ENCODE measurements at places on chromosomes 2 and 18.

DNA sequence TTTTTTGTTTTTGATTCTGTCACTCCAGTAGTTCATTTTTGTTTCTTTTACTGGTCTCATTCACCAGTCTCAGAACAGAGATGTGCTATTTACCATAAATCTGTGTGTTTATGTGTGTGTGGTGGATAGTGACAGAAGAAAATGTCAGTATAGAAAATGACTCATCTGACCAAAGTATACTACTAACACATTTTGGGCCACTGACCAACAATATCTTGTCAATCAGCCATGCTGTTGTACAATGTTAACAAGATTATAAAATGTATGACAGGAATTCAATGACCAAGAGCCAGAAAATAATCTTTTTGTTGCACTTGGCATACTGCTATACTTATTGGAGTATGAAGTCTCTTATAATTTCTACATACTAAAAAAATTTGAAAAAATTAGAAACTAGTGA, 1081.4 kb upstream of the NRXN1 start:
- DNase-seq = no peak

GRCh38 chr2:9631878-9632700, 1.3 kb upstream of the YWHAQ start:
- DNase-seq = no peak

DNA sequence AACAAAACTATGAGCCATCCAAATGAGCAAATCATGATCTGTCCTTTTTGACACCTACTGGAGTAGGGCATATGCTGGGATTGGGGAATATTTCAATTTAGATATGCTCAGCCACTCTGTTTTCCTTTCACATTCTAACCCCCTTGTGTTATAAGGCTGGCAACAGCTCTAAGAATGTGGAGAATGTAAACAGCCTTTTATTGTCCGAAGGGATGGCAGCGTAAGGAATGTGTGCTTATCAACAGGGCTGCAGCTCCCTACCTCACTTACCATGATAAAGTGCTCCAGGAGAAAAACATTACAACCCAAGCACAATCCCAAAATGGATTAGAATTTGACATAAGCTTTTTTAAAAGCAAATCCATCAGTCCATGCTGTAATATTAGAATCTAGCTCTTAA, 2.2 kb downstream of the NXPH2 start:
- no peak for DNase-seq

DNA sequence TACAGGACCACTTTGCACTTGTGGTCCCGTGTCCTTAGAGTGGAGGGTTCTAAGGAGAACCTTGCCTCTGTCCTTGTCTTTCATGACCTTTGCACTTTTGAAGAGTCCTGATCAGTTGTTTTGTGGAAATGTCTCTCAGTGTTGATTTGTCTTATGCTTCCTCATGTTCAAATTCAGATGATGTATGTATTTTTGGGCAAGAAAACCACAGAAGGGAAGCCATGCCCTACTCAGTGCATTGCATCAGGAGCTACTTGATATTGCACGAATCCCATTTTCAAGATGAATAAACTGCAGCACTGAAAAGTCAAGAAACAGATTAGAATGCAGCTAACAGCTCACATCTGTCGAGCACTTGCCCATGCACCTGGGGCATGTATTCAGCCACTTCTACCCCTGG, 152.2 kb downstream of the INHBB start:
- no peak for DNase-seq

GRCh38 chr2:56132138-56132537, 51.7 kb upstream of the CCDC85A start:
- DNase-seq = no peak

- no peak for DNase-seq
These were observed 22.5 kb downstream of the CYRIA start for GRCh38 chr2:16643099-16643498.

- no peak for DNase-seq
These were observed 694.9 kb upstream of the KLHL29 start for GRCh38 chr2:22690096-22690495.

GRCh38 chr2:238761868-238762267, 86.0 kb upstream of the TWIST2 start:
- no peak for DNase-seq

DNA sequence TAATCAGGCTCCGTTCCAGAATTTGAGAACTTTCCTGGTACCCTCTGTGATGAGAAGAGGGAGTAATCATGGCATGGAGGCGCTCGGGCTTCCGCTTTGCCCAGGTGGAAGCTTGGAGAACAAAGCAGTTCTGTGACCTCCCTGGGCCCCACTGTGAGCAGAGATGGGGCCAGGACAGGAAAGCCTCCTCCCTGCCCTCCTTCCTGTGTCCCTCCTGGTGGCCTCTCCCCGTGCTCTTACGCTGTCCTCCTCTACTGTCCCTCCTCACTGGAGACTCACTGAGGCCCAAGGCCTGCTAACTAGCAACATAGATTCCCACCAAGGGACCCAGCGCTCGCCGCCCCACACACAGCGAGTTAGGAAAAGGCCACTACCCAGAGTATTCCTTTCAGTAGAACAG, 119.8 kb downstream of the MAPK4 start:
- no peak for DNase-seq

DNA sequence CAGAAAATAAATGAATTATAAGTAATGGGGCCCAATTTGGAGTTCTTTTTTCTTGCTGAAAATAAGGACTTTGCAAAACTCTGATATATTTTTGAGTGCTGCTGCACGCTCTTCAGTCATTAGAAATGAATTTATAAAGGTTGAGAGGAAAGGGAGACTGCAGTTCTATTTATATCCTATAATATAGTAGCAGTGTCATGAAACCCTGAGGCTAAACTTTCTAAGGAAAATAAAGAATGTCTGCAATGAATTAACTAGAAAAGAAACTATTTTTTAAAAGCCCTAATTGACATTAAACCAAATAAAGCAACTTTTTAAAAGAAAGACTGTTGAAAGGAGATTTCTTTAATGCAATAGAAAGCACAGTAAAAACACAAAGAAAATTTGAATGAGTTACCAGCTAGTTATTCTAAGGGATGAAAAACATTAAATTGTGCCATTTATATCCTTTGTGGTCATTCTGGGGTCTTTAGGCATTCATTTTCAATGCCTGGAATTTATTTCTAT, 1072.8 kb upstream of the TMEFF2 start:
- DNase-seq = no peak

DNA sequence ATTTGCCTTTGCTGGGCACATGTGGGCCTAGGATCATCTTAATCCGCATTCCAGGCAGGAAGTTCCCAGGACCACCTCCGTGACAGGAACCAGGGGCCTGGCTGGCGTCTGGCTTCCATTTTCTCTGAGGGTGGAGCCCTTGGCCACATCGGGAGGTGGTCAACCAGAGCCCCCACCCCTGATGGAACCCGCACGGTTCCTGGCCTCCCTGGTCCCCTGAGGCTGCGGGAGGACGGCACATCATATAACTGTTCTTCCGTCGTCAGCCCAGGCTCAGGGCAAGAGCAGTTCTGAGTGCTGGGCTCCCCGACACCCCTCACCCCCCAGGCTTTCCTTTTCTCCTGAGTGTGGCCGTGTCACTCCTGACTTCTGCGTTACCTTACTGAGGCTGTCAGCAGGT, 13.5 kb downstream of the ESPNL start:
- DNase-seq = no peak

DNA sequence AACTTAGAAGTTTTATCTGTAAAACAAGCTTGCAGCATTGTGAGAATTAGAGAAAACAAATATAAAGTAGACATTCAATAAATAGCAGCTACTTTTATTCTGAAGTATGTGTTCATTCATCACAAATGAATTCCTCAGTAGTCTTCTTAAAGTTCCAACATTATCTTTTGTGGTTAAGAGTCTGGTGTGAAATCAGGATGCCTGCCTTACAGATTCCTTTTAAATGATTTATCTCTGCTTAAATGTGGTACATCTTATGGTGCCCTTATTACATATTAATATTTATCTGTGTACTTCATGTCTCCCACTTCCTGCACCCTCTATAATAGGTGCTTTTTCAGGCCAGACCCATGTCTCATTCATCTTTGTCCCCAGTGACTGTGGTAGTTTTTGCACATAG, 595.0 kb downstream of the STK39 start:
- DNase-seq = no peak

DNA sequence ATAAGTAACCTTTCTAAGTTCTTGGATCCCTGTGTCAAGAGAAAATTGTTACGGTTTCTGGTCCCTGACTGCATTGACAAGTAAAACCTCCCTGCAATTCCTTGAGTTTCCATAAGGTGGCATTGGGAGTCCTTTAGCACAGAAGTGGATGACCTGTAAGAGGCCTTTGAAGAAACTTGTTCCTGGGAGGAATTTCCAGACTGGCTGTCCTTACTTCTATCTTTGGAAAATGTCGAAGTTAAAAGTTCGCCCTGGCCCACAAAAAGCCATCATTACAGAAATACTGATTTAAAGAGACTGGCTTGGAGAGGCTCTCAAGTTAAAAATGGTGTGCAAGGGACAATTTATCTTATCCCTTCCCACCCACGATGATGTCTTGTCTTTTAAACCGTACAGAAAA, 218.4 kb downstream of the CDH20 start:
- no peak for DNase-seq

DNA sequence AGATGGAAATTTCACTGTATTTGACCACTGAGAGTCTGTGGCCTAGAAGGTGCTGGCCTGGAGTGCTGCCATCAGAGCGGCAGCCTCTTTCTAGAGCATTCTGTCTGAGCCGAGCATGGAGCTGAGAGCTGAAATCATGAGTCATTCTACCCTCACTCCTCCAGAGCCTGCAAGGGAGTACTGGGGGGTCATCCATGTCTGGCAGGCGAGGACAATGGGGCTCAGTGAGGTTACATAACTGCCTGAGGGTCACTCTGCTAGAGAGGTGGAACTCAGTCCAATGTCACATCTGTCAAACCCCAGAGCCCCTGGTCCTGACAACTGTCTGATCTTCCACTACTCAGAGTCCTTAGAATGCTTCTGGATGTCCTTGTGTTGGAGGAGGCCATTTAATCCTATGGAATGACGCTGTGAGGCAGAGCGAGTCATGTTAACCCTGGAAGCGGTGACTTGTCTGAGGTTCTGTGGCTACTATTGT, 65.3 kb downstream of the HAUS1 start:
- no peak for DNase-seq

- DNase-seq = no peak
These were observed 262.8 kb downstream of the PTH2R start for GRCh38 chr2:208669394-208669793.

DNA sequence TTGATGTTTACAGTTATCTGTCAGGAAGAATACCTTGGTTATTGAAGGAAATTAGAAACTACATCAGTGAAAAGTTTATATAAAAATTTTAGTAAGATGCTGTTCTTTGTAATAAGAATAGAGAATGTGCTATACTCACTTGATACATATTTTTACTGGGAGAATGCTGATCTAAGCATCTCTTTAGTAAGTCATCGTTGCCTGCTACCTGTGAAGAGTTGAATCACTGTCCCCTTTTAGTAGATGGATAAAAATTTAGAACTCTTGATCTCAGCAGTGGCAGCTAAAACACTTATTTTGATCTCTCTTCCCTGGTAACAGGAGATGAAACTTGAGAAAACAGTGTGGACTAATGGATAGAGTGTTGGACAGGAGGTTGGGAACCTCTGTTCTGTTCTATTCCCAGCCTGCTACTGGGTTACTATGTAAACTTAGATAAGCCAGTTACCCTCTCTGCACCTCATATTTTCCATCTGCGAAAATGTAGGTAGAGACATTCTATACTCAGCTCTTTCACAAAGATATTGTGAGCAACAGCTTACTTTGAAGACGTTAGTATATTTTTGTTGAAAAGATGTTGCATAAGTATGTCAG, 100.3 kb downstream of the FEZ2 start:
- no peak for DNase-seq

- no peak for DNase-seq
These were observed 136.1 kb upstream of the TTC39C start for GRCh38 chr18:23878336-23878900.

DNA sequence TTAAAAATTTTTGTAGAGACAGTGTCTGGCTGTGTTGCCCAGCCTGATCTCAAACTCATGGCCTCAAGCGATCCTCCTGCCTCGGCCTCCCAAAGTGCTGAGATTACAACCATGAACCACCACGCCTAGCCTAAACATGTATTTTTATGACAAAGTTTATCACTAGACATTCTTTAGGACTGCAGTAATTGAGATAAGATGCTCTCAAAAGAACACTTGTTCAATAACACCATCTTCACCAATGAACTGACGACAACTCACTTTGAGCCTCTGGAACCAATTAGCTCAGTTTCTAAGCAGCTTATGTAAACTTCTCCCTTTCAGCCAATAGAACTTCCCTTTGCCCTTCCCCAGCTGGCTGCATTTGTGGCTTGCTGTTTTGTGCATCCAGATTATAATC, 15.3 kb upstream of the PPP4R1 start:
- DNase-seq = no peak

DNA sequence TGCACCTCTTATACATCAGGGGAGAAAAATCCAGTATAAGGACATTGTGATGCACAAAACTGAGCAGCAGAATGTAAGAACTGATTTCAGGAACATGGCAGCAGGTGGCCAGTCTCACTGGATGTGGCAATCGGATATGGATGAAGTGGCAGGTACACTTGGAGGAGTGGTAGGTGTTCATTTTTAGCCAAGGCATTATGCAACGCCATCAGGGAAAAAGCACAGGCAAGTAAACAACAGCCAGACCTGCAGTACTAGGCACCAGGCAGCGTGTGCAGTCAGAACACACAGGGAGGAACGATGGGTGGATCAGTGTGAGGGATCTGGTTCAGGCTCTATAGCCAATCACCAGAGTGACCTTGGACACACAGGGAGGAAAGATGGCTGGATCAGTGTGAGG, 77.4 kb upstream of the GCFC2 start:
- no peak for DNase-seq

DNA sequence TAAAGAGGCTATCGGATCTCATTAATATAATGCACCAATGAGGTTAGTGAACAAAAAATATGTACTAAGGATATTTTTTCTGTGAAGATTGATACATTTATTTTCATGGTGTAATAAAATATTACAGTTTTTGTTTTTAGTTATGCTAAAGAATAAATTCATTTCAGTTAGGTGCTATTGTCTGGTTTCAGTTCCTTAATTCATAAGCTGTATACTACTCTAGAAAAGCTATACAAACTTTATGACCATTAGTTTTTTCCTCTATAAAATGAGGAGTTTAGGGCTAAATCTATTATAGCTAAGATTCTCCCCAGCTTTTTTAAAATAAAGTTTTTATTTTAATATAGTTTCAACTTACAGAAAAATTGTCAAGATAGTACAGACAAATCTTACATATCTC, 1311.7 kb upstream of the NXPH2 start:
- no peak for DNase-seq

GRCh38 chr2:69226903-69227302, 160.1 kb downstream of the GFPT1 start:
- no peak for DNase-seq

DNA sequence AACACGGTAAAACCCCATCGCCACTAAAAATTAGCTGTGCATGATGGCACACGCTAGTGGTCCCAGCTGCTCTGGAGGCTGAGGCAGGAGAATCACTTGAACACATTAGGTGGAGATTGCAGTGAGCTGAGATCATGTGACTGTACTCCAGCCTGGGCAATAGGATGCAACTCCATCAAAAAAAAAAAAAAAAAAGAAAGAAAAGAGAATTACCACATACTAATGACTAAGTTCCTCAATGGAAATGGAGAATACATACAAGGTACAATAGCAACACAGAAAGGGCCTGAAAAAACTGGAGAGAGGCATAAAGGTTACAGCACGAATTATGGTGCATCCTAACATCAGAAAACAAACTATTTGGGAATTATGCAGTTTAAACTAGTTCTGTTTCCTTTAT, 81.3 kb downstream of the CDH2 start:
- no peak for DNase-seq

Data from stimulated activated CD4-positive, alpha-beta T cell treated with anti-CD3 and anti-CD28 coated beads, Interleukin-12 subunit alpha, Interleukin-12 subunit beta, amount 100 ng/mL, for 48 hours (primary cell).